ENCODE measurements at places on chromosomes 11 and 22.

GRCh38 chr11:113690619-113691569, 15.2 kb downstream of the TMPRSS5 start:
- no peak for DNase-seq

GRCh38 chr11:12906501-12906900, 102.6 kb upstream of the RASSF10 start:
- no peak for DNase-seq

GRCh38 chr22:47100646-47101200, 338.3 kb downstream of the TBC1D22A start:
- peak; percentile 22 for DNase-seq

DNA sequence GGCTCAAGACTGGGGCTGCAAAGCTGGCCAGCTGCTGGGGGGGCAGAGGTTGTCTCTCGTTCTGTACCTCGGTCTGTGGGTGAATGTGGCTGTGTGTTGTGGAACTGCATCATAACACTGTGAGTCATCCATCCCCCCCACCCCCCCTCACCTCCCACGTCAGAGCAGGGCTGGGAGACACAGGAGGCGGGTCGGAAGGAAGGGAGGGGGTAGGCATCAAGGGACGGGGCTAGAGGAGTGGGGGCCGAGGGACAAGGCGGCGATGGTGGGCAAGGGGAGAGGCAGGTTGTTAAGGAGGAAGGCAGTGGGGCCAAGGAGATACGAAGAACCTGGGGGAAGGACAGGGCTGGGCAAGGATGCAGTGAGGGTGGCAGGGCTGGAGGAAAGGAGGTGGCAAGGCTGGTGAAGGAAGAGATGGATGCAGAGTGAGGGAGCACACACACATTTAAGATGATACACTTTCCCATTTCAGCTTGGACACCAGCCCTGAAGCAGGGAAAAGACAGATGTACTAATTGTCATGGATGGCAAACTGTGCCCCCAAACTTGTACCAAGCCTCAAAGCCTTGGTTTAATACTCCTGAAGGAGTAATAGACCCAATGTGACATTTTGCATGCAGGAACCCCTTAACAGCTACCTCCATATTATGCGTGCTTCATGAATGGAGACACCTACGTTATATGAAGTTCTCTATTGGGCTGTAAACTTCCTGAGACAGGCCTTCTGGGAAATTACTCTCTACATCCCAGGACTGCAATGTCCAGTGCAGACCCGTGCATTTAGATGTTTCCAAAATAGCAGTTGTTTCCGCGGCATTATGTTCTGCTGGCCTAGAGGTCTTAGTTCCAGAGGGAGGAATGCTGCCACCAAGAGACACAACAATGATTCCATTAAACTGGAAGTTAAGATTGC, at the start of gene YPEL4:
Gene YPEL4, minus strand, starts transcription at position 87 of the 913 bp plus-strand sequence. CDS start 2,805 bp downstream, outside the sequence.
- DNase-seq: no peak

- no peak for DNase-seq
Observed at GRCh38 chr11:94310191-94310875, 6.0 kb downstream of the IZUMO1R start.

GRCh38 chr11:119414321-119414720, 8.7 kb downstream of the THY1 start:
- no peak for DNase-seq

DNA sequence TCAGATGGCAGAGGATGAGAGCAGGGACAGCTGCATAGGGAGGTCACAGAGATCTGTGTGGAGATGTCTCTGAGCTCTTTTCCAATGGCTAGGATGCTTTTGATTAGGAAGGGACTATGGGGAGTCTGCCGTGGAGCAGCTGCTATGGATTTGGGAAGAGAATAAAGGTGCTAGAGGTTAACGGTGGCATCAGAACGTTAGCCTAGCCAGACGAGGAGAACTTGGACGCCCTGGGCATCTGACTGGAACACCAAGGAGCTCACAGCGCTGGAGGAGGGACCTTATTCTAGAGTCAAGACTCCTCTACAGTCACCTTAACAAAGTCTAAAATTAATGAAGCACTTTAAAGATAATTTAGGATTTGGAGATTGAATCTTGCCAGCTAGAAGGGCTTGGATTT, 157.2 kb upstream of the B3GAT1 start:
- no peak for DNase-seq

GRCh38 chr11:78646564-78647185, 72.0 kb upstream of the NARS2 start:
- no peak for DNase-seq

DNA sequence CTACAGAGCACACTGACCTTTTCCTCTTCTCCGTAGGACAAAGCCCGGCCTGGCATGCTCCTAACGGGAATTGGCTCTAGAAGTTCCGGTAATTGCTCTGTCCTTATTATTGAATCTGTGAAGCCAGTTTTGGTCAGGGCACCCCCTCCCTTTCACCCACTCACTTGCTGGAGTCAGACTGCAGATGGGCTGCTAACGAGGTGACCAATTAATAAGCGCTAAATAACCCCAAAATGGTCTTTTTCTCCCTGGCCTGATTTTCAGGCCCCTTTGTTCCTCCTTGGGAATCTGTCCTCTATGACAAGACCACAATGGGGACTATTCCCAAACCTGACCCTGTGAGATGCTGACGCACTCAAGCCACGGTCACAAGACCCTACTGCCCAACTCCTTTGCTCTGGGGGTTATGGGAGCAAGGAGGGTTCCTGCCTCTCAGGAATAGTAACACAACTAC, 610.0 kb upstream of the CADM1 start:
- no peak for DNase-seq
